ENCODE measurements at places on chromosomes 16 and 17.
A peak's percentile ranks its signal among the peaks of the same experiment; 100 is the strongest.

- DNase-seq: no peak
Measured at GRCh38 chr16:15916323-15916722, 27.9 kb upstream of the CEP20 start.

GRCh38 chr16:53018834-53019416, 33.8 kb downstream of the CHD9NB start:
- DNase-seq: no peak

DNA sequence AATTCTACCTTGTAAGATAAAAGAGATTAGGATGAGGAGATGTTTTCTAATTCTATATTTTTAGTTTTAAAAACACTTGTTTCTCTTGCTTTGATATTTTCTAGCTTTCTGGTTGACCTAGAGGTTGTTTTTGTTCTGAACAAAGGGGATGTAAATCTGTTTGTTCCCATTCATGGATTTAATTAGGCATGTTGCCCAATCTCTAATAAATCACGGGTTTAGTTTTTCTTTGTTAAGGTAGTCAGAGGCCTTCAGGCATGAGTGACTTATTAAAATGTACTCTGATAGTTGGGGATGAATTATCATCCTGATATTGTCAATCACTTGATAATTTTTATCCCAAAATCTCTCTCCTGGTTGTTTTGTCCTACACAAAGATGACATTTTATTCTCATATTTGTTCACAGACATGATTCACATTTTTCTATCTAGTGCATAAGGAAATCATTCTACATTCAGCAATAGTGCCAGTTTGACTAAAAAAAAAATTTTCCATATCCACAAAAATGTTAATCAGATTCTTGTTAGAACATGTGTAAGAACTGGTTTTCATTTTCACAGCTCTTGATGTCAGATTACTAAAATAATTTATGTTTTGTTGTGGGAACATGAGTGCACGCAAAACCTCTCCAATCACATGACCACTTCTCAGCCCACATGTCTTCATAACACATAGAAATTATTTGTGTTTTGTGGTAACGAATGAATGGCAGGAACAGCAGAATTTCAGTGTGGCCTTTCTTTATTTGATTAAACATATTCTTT, 95.7 kb upstream of the AKTIP start:
- no peak for DNase-seq

DNA sequence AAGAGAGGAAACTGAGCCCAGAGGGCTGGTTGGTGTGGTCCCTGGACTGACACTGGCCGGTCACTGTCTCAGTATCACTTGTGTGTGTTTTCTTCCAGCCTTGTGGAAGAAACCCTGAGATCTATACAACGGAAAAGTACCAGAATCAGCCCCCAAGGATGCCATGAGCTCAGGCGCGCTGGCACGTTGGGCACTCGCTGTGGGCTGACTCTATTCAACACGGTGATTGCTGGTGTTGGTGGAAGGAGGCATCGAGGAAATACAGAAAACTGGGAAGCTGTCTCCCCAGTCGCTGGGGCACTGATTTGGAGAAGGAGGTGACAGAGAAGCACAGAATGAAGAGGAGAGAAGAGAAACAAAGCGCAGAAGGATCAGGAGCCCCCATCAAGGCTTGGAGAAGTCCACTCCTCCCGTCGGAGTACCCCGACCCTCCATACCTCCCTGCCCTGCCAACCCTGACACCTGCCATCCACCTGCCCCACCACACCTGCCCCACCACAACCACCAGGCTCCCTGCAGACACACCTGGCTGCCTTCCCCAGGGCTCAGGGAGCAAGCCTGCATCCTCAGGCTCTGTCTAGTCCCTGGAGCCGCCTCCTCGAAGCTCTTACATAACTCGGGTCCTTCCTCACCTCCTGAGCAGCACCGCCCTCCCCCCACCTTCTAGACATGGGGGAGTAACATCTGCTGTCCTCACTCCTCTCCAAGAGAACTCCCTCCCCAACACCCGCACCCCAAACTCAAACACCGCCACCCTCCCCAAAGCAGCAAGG, 66.5 kb downstream of the RBFOX3 start:
- no peak for DNase-seq

- DNase-seq: no peak
Measured at GRCh38 chr16:12295395-12295794, 318.9 kb downstream of the SNX29 start.

DNA sequence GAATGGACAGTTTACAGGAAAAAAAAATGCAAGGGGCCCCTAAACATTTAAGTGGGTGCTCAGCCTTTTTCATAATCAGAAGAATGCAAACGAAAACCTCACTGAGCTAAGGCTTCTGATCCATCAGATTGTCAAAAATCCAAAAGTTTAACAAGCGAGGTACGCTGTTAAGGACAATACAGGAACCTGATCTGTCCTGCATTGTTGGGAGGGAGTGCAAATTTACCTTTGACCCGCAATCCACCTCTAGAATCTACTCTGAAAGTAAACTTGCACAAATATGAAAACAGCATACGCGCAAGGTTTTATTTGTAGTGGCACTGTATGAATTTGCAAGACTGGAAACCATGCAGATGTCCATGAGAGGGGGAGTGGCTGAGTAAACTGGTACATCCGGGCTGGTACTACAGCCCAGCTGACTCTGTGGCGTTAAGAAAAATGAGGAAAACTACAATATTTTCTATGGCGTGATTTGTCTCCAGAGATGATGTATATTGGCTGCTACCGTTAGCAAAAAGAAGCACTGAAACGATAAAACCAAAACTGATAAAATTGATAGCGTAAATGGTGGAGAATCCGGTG, 28.8 kb upstream of the ST6GALNAC1 start:
- DNase-seq: no peak

GRCh38 chr16:67504031-67505021, 21.0 kb upstream of the AGRP start:
- DNase-seq: no peak

DNA sequence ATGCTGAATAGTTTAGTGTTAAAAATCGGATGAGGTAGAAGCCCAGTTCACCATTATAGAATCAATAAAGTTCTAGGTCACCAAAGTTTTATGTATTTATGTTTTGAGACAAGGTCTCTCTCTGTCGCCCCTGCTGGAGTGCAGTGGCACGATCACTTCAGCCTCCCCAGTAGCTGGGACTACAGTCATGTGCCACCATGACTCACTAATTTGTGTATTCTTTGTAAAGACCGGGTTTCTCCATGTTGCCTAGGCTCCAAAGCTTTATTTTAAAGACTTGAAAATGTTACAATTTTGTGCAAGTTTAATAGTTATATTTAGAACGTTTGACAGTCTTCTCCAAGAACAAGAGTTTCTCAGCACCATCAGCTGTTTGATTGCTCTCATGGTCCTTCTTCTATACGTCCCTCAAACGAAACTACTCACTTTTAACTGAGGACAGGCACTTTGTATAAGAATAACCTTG, 32.1 kb downstream of the NDE1 start:
- DNase-seq: peak; percentile 5

GRCh38 chr17:77306790-77307478, 166.2 kb downstream of the SEC14L1 start:
- DNase-seq: no peak

- DNase-seq: no peak
Measured at GRCh38 chr17:57487573-57487972, 231.2 kb downstream of the MSI2 start.

GRCh38 chr16:87067836-87068761, 249.1 kb downstream of the C16orf95 start:
- no peak for DNase-seq

- no peak for DNase-seq
Measured at GRCh38 chr16:12625068-12625467, 178.6 kb downstream of the CPPED1 start.

DNA sequence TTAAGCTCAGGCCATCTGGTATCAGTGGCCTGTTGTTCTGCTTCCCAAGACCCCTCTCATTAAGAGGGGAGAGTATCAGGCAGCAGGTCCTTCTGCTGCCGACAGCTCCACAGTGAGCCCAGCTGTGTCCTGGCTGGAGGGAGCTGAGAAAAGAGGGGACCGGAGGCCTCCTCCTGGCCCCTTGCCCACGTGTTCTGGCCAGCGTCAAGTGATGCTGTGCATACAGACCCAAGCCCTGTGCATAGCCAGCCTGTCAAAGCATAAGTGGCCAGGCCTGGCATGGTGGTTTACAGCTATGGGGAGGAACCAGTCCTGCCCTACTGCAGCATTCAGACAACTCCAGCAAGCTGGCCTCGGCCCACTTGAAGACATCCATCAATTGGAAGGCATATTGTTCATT, 48.0 kb downstream of the ABCC6 start:
- DNase-seq: no peak

GRCh38 chr17:27846042-27846655, 45.8 kb upstream of the NOS2 start:
- no peak for DNase-seq

DNA sequence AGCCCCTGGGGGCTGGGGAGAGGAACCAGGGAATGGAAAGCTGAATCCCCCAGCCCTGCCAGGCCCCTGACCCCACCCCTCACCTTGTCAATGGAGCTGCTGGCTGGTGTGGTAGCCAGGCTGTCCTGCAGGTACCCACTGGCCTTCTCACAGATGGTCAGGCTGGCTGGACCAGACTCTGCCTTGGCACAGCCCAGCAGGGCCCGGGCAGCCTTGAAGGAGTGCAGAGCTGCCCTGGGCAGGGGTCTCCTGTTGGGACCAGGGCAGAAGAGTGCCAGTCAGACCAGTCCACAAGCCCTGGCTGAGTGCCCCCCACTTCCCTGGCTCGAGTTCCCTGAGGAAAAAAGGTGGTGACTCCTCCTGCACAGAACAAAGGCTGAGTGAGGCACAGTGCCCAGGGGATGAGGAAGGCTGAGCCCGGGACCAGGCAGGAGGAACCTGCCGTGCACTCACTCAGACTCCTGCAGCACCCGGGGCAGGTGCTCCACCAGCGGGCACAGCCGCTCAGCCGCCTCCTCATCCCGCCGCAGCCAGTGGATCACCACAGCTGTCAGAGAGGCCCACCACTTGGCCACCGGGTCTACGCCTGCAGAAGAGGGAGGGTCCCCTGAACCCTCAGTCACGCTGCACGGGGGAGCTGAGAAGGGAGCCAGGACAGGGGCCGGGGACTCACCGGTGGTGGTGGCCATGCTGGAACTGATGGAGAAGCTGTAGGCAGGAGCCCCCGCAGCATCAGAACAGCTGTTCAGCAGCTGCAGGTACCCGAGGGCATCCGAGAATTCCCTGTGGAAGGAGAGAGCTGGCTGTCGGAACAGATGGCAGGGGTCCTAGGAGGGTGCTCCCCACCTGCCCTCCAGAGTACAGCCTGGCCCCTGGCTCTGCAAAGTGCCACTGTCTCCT, 22.4 kb downstream of the SREBF1 start:
- no peak for DNase-seq

DNA sequence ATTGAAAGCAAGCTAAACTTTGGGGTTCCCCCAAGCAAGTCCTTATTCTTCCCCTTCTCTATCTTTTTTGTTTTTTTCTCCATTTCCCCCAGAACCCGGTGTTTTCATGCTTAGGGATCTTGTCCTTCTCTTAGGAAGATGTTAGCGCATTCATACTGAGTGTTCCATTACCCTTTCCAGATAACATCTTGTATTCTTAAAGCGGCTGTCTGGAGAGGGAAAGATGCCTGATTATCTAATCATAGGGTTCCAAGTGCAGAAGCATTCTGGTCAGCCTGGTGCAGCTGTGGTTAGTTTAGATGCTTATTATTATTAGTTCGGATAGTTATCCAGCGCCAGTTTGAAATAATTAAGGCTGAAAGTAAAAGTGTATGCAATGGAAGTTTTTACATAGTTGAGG, 2.0 kb downstream of the TOM1L1 start:
- no peak for DNase-seq

DNA sequence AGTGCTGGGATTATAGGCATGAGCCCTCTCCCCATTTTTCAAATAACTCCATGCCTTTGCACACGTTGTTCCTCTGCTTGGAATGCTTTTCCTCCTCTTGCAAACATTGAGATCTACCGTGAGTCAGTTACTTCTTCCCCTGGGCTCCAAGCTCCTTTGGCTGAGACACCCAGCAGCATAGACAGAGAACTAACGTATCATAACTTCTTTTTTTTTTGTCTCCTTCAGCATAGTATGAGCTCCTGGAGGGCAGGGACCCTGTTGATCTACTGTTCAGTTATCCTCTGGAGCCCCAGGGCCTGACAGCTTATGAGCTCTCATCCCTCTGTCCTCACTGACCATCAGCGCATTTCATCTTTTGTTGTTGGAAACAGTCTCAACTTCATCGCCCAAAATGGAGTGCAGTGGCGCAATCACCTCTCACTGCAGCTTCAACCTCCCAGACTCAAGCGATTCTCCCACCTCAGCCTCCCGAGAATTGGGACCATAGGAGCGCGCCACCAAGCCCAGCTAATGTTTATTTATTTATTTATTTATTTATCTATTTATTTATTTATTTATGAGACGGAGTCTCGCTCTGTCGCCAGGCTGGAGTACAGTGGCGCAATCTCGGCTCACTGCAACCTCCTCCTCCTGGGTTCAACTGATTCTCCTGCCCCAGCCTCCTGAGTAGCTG, 2.2 kb downstream of the SPAG7 start:
- no peak for DNase-seq
